ENCODE measurements at places on chromosomes 12 and 14.

- DNase-seq, result no peak
Observed at GRCh38 chr12:39752482-39753137, 133.0 kb upstream of the ABCD2 start.

DNA sequence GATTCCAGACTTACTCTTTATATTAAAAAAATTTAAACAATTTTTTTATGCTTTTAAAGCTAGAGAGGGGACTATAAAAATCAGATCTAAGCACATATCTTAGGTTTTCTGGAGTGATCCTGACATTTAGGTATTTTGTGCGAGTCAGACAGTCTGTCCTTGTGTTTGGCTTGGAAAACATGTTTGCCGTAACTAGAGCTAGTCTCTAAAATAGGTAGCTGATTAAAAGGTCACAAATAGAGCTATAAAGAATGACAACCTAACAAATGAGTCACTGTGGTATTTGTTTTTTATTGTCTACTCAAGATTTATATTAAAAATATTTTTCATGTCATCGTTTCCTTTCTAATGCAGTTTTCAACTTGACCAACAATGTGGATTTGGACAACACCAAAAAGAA lies 73.4 kb downstream of the MNAT1 start:
- no peak for DNase-seq

DNA sequence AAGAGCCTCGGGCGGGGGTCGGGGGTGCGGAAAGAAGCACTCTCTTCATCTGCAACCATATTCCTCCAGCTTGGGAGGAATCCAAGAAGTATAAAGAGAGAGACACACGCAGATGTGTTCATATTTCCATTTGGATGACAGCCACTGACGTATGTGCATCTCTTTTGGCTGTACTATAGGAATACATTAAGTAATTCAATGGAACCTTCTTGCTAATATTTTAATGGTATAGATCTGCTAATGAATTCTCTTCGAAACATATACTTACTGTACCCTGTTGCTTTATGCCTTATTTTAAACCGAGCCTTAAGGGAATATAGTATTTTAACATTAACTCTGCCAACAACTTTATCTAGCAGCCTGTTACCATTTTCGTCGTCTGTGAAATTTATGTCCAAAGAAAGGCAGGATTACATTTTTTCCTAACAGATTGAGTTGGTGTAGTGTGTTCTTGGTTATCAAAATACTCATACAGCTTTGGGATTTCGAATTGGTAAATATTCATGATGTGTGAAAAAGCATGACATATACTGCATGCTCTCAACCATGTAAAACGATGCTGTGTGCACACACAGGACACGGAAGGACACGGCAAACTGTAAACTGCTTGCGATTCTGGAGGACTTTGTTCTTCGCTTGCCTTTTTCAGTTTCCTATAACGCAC lies 84.5 kb downstream of the CCDC88C start:
- no peak for DNase-seq

- DNase-seq, result no peak
Observed at GRCh38 chr14:90452366-90452765, 55.5 kb downstream of the CALM1 start.

DNA sequence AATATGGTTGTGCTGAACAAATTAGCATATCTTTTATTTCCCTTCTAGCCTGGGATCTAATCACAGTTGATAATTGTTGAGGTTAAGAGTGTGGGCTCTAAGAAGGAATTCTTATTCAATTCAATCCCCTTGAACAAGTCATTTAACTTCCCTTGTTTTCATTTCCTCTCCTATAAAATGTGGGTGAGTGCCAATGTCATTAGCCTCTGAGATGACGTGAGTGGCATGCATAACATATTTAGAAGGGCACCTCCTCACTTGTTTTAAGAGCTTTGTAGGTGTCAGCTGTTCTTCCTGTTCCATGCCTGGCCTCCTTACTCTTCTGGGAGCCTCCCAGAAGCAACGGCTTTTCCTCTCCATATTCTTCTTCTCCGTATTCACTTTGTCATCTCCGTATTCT lies 155.4 kb upstream of the NEDD1 start:
- DNase-seq, result no peak

DNA sequence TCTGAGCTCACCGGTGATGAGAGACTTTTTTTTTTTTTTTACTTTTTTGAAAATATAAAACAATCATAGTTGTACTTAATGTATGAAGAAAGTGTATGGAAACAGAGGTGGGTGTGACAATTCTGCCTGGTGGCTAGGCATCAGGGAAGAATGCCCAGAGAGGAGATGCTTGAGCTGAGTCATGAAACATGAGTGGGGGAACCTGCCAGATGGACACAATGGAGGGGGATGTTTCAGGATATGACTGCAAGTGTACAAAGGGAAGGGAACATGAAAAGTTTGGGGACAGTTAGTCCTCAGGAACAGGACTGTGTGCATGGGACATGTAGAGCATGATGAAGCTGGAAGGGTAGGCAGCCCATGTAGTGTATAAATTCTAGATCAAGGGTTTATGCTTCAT lies 274.2 kb upstream of the E2F7 start:
- no peak for DNase-seq

- DNase-seq, result no peak
Observed at GRCh38 chr12:66160704-66161103, 9.1 kb downstream of the TMBIM4 start.

GRCh38 chr12:107404981-107405380 lies 280.6 kb upstream of the PWP1 start:
- no peak for DNase-seq

- no peak for DNase-seq
Observed at GRCh38 chr12:4530982-4531586, 7.6 kb upstream of the RAD51AP1 start.

DNA sequence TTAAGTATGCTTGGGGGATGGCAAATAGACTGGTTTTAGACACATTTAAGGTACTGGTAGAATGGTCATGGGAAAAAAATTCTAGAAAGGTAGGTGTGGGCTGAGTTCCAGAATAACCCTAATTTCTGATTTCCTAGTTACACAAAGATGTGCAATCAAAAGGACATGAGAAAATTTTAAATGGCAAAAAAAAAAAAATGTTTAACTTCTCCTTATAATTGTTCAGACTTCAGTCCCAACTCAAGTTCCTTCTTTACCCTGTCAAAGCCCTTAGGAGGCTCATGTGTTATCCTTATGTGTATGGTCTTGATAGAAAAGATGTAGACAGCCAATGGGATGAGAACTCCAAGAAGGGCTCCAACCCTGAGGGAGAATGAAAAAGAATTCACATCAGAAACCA lies 153.3 kb upstream of the PLEKHG7 start:
- DNase-seq, result no peak

DNA sequence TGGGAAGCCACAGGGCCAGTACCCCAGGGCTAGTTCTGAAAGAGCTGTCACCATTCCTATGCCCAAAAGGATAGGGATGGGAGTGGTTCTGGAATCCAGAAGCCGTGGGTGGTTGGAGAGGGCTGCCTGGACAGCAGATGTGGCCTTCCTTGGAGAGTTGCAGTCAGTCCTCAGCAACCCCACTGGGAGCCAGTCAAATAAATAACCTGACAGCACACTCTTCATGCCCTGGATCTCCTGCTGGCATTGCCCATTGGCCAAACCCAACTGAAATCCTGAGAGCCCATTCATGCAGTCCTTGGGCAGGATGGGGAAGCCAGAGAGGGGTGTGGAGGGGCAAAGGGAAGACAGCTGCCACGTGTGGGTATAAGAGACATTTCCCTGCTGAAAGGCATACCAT lies 128.2 kb downstream of the PTPN11 start:
- DNase-seq, result no peak

GRCh38 chr12:64669270-64669842 lies 59.1 kb downstream of the RASSF3 start:
- DNase-seq, result peak; percentile 19

GRCh38 chr12:52044292-52044983 lies 6.8 kb upstream of the NR4A1 start:
- DNase-seq, result no peak

DNA sequence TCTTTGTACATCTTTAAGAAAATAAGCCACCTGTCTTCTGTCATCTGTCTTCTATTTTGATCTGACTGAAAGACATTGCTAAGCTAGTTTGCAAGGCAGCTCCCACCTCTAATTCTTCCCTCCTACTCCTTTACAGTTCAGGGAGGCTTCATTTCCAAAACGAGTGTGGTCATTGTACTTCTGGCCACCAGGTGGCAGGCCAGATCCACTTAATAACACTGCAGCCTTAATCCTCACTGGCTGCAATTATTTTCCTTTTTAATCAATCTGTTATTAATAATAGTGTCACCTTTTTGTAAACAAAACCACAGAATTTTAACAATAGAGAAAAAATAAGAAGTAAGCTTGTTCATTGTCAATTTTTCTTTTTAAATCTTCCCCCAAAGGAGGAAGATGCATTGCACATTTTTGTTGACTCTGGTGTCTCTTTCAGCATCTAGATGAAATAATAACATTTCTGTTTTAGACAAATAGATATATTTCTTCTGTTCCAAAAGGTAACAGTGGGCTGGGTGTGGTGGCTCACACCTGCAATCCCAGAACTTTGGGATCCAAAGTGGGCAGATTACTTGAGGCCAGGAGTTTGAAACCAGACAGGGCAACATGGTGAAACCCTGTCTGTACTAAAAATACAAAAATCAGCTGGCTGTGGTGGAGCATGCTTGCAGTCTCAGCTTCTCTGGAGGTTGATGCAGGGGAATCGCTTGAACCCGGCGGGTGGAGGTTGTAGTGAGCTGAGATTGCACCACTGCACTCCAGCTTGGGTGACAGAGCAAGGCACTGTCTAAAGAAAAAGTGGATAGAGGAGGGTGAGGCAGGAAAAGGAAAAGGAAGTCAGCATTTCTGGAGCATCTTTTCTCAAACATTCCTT lies 23.3 kb downstream of the GABARAPL1 start:
- peak; percentile 9 for DNase-seq

GRCh38 chr12:108352591-108352990 lies 13.5 kb upstream of the CMKLR1 start:
- DNase-seq, result no peak

DNA sequence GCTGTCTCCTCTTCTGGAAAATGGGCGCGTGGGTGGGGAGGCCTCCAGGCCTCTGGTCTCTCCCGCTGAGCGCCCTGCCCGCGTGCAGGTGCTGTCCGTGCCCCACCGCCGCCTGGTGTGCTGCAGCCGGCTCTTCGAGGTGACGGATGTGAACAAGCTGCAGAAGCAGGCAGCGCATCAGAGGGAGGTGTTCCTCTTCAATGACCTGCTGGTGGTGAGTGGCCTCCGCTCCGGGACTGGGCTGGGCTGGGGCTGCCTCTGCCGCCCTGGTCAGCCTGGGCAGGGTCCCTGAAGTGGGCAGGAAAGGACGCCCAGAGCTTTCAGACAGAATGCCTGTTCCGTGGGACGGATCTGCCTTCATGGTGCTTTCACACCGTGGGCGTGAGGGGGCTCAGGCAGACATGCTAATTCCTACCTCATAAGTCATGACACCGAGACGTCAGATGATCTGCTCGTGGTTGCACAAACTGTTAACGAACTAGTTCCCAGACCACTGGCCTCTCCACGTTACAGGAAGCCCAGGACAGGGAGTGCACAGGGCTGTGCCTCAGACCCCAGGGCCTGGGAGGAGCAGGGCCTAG lies 50.5 kb downstream of the SLC6A12 start:
- no peak for DNase-seq

DNA sequence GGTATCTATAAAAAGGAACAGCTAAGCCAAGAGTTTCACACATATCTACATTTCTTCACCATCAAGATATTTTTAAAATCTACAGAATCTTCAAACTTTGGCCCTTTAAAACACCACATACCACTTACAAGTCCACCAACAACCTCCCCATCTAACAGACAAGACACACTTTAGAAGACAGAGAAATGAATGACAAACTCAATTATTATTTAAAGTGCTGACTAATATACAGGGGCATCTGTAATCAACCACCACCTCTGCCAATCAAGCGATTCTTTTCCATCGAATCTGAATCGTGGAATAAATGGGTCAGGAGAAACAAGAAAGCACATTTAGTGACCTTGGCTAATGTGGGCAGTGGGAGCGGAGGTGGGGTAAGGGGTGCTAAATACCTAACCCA lies 7.7 kb downstream of the SETD3 start:
- no peak for DNase-seq

DNA sequence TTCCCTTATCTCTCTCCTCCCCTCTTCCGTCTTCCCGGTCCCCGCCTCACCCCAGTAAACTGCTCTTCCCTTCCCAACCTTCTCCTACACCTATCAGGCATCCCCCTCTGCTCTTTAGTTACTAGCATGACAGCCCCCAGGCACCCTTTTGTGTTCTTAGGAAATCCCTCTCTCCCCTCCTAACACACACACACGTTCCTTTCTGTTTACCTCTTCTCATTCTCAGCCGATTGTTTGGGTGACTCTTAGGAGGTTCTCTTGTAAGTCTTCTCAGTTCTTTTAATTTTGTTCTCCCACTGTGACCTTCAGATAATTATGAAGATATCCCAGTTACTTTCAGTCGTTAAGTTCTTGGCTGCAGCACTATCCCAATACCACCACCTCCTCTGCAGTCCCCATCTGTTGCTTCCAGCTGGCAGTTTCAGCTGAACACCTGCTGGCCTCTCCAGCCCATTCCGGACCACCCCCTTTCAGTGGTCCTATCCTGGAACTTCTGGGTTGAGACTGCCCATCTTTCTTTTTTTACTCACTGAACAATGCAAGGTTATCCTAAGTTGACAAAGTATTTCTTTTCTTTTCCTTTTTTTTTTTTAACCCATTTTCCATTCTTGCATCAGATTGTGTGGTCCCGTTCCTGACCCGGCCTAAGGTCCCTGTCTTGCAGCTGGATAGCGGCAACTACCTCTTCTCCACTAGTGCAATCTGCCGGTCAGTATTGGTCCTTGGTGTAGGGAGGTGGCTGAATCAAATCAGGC lies 711 bp downstream of the MARS1 start:
- DNase-seq, result no peak

GRCh38 chr14:78399316-78399889 lies 229.2 kb downstream of the NRXN3 start:
- DNase-seq, result no peak

GRCh38 chr14:92459030-92459949 lies 54.3 kb upstream of the RIN3 start:
- no peak for DNase-seq

DNA sequence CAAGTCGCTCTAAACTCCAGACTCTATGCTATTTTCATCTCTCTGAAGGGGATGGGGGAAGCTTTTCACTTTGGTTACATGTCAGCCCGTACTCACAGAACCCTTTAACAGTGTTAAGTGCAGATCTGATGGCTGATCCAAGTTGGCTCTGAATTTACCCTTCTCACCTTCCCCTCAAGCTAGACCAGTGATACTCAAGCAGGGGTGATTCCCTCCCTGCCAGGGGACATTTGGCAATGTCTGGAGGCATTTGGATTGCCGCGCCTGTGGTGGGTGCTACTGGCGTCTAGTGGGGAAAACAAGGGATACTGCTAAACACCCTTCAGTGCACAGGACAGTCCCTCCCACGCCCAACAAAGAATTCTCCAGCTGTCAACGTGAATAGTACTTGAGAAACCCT lies 6.0 kb upstream of the TEX52 start:
- DNase-seq, result no peak

GRCh38 chr14:78164226-78164853 lies 5.8 kb upstream of the NRXN3 start:
- DNase-seq, result no peak

- no peak for DNase-seq
Observed at GRCh38 chr12:88309546-88309945, 167.4 kb downstream of the TMTC3 start.

GRCh38 chr12:2256453-2256852 lies 203.7 kb downstream of the CACNA1C start:
- DNase-seq, result no peak

GRCh38 chr14:42027271-42027670 lies 420.6 kb downstream of the LRFN5 start:
- no peak for DNase-seq

GRCh38 chr12:54991991-54992375 lies 7.4 kb upstream of the TESPA1 start:
- DNase-seq, result no peak

GRCh38 chr12:9669534-9669933 lies at the start of gene CLEC2D:
TSS of gene CLEC2D (plus strand) at chr12:9669713. CDS start at chr12:9669735, 22 bp downstream.
- DNase-seq, result no peak
